Erythroblast (primary cell): ENCODE measurements at places on chromosomes 16 and 17.
A peak's percentile ranks its signal among the peaks of the same experiment; 100 is the strongest.

GRCh38 chr17:82092995-82093751 lies 4.9 kb downstream of the FASN start:
- no peak for DNase-seq

- DNase-seq = no peak
Measured at GRCh38 chr16:85667261-85667660, 21.5 kb downstream of the GINS2 start.

GRCh38 chr17:13359774-13360173 lies 242.0 kb downstream of the HS3ST3A1 start:
- DNase-seq = no peak

DNA sequence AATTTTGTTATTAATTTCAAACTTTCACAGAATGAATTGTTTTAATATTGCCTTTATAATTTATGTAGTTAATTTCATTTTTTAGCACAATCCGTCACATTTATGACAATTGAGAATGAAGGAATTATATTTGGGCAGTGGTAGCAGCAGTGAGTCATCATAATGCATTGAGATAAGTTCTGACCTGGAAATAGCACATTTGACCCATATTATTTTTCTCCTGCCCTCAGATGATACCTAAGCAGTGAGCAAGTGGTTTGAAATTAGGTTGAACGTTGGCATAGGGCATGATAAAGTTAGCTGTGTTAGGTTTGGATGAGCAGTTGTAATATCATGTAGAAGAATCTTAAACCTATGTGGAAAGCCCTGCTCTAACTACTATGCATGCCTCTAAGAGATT lies 1431.3 kb upstream of the CDH8 start:
- no peak for DNase-seq

DNA sequence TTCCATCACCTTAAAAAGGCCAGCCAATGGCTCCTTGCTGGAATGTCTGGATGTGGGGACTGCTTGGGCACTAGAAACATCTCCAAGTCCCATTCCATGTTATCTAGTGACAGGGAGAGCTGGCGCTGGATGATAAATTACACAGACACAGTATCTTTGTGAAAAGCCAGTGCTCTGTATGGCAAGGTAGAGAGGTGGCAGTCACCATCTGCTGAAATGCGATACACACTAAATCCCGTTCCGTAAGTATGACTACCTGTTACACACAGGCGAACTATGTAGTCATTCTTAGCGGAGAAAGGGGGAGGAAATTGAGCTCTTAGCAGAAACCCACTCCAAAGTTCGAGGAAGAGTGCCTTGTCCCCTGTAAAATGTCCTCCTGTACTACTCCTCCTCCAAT lies 81.0 kb upstream of the MYOCD start:
- DNase-seq = no peak

- no peak for DNase-seq
Measured at GRCh38 chr16:27319257-27319965, 5.6 kb downstream of the IL4R start.

- no peak for DNase-seq
Measured at GRCh38 chr16:25073854-25074253, 37.7 kb upstream of the LCMT1 start.

DNA sequence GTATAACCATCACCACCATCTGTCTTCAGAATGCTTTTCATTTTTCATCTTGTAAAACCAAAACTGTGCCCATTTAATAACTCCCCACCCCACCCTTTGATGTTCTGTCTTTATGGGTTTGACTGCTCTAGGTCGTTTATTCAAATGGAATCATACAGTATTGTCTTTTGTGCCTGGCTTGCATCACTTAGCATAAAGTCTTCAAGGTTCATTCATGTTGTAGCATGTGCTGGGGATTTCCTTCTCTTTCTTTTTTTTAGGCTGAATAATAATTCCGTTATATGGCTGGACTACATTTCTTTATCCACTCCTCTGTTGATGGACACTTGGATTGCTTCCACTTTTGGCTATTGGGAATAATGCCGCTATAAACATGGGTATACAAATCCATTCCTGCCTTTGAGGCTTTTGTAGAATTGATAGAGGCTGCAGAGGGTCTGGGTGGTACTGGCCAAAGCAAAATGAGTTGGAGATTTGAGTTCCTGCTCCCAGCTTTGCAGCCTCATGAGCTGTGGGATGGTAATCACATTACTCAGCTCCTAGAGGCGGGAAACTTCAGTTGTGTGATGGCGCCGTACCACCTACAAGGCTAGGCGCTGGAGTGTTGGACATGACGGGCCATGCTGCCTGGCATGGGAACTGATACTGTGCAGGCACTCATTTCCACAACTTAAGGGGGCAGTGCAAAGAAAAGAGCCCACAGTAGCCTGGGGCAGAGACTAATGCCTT lies 64.8 kb downstream of the CLEC16A start:
- DNase-seq = no peak

GRCh38 chr17:74396567-74396966 lies 29.3 kb downstream of the GPR142 start:
- DNase-seq = no peak

DNA sequence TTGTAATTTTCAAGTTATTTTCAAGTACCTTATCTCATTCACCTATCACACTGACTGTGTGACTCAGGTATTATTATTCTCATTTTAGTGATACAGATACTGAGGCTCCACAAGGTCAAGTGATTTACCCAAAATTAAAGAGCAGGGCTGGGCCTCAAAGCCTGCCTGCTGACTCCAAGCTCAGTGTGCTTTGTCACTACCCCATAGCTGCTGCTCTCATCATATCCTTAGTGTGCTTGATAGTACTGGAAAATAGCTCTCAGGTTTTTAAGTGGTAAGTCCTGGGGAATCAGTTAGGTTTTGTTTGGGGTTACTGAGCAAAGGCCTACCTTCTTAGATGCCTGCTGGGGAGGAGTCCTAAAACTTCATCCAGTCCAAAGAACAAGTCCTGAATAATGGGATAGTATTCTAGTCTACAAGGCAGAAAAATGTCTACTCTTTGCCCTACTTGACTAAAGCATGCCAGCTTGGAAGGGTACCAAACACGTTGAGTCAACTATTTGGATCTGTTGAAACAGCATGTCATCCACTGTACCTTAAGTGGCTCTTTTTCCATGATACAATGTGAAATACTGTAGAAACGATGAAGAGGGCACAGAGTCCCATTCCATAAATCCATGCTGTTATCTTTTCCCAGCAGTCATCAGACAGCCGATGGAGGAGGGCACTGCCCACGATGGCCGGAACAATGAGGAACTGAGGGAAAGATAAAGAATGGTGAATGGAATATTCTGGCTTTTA lies 10.7 kb downstream of the MMD start:
- DNase-seq = no peak

- DNase-seq = no peak
Measured at GRCh38 chr17:77915594-77916021, 42.9 kb upstream of the TNRC6C start.

DNA sequence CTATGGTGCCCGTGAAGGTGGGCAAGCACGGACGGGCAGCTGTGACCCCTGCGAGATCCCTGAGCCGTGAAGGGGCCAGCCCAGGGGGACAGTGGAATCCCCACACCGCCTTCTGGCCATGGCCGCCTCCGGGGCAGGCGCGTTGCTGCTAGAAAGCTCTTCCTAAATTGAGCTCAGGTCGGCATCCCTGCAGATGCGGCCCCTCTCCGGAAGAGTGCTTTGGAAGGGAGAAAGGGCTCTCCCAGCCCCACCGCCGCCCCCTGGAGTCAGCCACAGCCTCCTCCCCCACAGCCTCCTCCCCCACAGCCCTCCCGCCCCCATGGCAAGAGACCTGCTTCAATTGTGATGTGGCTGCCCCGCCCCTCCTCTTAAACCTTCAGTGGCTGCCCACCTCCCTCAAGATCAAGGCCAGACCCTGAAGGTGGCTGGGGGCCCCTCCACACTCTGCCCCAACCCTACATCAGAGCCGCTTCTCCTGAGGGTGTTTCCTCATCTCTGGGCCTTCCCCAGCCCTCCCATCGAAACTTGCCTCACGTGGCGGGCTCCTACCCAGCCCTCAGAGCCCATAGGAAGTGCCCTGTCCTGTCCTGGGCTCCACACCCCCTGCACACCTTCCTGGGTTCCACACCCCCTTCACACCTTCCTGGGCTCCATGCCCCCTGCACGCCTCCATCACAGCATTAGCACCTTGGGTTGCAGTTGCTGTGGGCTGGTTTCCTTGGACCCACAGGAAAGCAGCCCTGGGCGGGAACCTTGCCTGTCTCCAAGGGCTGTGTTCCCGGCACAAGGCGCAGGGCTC lies 5.5 kb upstream of the CBFA2T3 start:
- DNase-seq = no peak

DNA sequence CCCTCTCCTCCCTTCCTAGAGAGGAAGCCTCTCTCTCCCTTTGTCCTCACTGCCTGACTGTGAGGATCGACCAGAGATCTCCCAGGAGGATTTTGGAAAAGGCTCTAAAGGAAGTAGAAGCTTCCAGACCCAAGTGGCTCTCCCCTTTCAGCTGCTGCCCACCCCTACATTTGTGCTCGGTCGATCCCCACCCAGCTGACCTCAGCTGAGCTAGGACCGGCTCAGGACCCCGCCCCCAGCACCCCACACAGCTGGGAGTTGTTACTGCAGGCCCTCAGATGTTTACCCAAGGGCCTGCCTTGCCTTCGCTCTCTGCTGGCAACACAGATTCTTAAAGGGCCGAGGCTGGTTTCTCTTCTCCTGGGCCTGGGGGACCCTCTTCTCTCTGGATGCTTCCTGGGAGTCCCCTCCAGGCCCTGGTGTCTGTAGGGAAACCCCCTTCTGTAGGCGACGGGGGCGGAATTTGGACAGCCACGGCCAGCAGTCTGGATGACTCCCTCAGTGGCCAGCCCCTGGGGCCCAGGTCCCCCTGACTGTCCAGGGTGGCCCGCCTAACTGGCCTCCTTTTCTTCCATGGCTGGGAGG lies 26.9 kb upstream of the TIMP2 start:
- no peak for DNase-seq

DNA sequence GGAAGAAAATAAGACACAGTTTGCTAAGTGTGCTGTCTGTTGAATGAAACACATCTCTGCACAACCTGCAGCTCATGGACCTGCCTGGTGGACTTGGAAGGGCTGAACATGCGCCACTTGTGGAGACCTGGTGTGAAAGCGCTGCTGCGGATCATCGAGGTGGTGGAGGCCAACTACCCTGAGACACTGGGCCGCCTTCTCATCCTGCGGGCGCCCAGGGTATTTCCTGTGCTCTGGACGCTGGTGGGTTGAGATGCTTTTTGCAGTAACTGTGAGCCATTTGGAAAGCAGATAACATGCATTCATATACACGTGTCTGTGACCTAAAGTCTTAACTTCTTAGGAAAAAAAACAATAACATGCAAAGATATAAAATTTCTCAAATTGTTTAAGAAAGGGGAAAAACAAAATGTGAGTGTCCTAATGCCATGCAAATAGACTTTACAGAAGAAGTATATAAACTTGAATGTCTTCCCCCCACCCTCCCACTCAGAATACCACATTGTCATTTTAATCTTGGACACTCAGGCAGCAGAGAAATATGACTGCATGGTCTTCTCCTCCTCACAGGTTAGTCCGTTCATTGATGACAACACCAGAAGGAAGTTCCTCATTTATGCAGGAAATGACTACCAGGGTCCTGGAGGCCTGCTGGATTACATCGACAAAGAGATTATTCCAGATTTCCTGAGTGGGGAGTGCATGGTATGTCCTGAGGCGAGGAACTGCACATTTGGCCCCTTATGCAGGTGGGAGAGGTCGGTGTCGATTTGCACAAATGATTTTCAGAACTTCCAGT lies 65.6 kb downstream of the SEC14L1 start:
- no peak for DNase-seq

DNA sequence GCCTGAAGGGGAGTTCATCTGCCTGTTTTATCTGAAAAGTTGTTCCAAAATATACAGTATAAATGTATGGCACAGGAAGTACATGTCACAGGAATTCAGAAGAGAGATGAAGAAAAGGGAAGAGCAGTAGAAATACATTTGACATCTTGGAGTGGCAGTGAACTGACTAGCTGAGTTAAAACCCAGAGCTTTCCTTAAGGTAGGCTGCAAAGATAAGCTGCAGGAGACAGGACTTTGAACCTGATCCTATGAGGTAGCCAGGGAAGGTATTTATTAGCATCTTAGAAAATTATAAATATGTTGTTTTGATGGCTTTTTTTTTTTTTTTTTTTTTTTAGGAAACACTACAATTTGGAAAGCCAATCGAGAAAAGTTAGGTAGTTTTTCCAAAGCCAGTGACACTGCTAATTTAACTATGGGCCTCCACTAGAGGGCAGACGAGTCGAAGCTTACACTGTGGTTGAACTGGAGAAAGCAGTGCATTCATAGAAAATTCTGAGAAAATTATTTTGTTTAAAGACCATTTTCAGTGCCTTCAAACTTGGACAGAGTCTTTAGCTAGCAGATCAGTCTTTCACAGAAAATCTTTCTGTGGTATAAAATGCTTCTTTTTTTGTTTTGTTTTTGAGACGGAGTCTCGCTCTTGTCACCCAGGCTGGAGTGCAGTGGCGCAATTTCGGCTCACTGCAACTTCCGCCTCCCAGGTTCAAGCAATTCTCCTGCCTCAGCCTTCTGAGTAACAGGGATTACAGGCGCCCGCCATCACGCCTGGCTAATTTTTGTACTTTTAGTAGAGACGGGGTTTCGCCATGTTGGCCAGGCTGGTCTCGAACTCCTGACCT lies 122.3 kb downstream of the SSH2 start:
- peak; percentile 79 for DNase-seq

GRCh38 chr17:45302649-45303173 lies 14.1 kb downstream of the MAP3K14 start:
- DNase-seq = no peak

GRCh38 chr17:67648032-67648905 lies 69.5 kb upstream of the NOL11 start:
- DNase-seq = no peak

GRCh38 chr16:67423611-67424260 lies 7.2 kb upstream of the HSD11B2 start:
- no peak for DNase-seq

DNA sequence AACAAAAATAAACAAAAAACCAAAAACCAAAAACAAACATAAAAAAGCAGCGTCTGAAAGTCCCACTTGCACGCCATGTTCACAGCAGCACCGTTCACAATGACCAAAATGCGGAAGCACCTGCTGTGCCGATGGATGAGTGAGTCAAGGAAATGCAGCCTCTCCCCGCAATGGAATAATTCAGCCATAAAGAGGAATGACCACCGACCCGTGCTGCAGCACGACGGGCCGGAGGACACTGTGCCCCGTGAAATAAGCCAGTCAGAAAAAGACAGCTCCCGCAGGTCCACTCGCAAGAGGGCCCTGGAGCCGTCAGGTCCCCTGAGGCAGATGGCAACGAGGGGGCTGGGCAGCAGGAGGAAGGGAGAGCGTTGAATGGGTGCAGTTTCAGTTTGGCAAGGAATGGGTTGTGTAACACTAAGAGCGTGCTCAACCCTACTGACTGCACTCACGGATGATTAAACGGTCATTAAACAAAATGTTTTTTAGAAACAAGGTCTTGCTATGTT lies 5.1 kb downstream of the CLCN7 start:
- no peak for DNase-seq
